ENCODE measurements at places on chromosomes 6 and 20.

DNA sequence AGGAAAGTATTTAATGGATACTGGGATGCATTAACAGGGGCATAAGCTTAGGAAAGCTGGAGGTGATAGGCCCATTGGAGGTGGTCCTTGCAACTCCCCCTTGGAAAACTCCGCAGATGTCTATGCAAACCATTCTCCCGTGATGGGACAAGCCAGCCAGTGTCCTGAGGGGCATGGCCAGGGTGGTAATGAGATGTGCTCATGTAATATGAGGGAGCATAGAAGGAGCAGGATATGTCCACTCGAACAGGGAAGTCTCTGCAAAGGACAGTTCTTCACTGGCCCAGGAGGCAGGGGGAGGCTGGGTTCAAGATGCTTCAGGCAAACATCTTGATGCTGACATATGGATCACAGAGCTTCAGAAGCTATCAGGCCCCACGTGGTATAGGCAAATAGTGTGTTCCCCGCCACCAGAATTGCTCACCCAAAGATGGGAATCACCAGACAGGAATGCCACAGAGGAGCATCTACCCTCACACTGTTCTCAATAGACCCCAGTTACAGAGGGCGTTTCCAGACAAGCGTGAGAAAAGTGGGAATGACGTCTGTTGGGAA, 201.6 kb upstream of the CDH4 start:
- no peak for DNase-seq

DNA sequence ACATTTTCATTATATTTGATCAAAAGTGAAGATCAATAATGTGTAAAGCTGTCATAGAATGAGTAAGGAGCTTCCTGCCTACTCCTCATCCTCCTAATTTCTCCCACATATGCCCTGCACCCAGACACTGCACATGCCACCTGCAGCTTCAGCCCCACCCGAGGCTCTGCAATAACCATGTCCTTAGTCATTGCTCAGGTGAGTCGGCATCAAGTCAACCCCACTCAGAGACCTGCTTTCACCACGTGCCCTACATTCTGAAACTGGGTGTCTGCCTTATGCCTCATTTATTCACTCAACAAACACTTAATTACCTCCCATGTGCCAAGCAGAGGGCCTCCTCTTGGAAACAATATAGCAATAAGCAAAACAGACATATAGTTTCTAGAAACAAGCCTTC, 15.4 kb upstream of the TNFAIP3 start:
- no peak for DNase-seq

GRCh38 chr20:63096681-63097335, 90.0 kb upstream of the BHLHE23 start:
- DNase-seq: no peak

GRCh38 chr6:27812078-27812804, 100.0 kb downstream of the OR2B2 start:
- DNase-seq: no peak

DNA sequence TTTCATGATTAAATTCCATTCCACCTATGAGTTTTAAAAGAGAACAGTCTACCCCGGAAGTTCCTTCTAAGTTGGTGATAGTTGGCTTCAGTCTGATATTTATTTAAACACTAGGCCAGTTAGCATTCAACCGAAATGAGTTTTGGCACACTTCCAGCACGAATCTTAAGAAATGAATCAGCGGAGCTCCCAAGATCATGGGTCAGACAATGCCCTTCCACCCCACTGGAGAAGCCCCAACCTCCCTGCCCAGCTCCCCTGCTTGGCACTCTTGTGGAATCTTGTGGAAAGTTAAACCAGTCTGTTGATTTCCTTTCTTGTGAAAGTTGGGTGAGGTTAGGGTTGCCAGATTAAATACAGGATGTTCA, 64.3 kb downstream of the MKKS start:
- no peak for DNase-seq
